NCI-H1930 (cell line): ENCODE measurements at places on chromosomes 3 and 15.

DNA sequence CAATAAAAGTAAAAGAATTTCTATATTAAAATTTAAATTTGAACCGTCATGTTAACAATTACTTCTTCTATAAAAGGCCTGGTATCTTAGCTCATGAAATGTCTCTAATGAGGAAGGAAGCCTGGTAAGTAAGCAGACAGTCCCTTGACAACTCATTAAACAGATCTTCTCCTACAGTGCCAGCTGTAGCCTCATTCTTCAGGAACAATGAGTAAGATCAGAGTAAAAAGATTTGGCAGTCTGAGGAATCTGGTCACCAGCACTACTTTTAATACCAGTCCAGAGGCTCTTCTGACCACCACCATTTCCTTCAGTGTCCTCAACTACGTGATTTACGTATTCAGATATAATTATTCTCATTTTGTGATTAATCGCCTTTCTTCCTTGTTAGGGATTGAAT lies 955.0 kb upstream of the ALCAM start:
- DNase-seq, result no peak

- DNase-seq, result no peak
Observed at GRCh38 chr15:90266485-90266884, 1.0 kb downstream of the NGRN start.

DNA sequence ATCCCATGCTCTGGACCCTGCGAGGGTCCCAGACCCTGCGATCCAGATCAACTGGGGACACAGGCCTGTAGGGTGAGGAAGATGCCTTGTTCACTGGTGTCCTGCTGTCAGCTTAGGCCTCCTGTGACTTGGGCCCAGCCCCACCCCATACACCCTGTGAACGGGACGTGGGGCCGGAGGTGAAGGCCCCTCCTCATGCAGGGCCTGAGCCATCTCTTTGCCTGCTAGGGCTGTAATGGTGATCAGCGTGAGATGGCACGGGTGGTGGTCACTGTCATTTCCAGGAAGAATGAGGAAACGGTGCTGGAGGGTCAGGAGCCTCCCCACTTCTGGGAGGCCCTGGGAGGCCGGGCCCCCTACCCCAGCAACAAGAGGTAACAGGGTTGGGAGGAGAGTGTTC lies 12.4 kb downstream of the VILL start:
- DNase-seq, result no peak

- no peak for DNase-seq
Observed at GRCh38 chr15:75192307-75192706, 9.4 kb upstream of the C15orf39 start.

- no peak for DNase-seq
Observed at GRCh38 chr15:60414016-60414682, 16.4 kb upstream of the ANXA2 start.

- DNase-seq, result no peak
Observed at GRCh38 chr15:92149029-92149428, 244.7 kb upstream of the ST8SIA2 start.
